ENCODE measurements at places on chromosomes 3 and 15. TPM values are rescaled to one million over a fixed set of nuclear protein-coding genes. Genes with fewer than 3 reads are reported as not detected.

GRCh38 chr15:90200534-90201129 lies 498 bp upstream of the SEMA4B start:
- DNase-seq = no peak

DNA sequence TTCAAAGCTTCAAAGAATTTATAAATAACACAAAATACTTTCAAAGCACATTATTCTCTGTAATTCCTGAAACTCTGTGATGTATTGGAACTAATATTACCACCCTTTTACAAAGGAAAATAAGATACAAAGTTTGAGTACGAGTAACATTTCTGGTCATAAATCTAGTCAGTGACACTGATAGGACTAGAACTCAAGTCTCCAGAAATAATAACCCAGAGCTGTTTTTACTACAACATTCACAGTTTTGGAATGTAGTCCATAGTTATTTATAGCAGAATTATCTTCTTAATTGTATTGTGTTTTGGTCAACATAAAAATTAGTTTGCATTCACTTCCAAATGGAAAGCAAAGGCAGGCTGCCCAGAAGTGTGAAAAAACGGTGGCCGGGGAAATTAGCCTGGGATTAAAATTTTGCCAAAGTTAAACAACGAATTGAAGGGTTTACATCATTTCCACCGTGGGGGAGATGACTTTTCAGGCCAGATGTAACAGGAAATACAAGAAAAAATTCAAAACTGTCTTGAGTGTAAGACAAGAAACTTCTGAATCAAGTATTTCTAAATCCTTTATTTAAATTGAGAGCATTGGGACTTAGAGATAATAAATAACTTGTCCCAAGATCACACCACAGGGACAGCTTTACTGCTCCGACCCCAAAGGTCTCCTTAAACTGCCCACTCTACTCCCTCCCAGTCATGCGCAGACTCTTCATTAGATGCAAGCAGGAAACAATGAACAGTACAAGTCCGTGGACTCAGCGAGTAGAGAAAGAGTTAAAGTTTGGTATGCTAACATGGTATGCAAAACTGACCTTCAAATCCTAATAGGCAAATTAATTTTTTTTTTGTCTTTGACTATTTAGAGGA lies 74.3 kb upstream of the VGLL4 start:
- no peak for DNase-seq

DNA sequence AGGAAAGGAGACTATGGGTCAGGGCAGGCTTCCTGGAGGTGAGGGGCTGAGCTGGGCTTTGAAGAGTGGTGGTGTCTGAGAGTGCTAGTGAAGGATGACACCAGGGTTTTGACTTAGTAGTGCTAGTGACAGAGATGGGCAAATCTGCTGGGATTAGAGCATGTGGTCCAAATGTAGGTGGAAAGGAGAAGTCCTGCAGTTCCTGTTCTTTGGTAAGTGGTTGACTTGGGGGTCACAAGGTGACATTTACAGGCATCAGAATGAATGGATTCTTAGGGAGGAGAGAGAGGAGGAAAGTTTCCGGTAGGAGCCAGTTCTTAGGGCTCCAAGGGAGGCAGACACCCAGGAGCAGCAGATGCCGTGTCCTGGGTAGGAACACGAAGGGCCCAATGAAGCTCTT lies 796 bp upstream of the DOCK3 start:
- DNase-seq = no peak

GRCh38 chr3:36965440-36965839 lies 20.6 kb upstream of the TRANK1 start:
- DNase-seq = no peak

DNA sequence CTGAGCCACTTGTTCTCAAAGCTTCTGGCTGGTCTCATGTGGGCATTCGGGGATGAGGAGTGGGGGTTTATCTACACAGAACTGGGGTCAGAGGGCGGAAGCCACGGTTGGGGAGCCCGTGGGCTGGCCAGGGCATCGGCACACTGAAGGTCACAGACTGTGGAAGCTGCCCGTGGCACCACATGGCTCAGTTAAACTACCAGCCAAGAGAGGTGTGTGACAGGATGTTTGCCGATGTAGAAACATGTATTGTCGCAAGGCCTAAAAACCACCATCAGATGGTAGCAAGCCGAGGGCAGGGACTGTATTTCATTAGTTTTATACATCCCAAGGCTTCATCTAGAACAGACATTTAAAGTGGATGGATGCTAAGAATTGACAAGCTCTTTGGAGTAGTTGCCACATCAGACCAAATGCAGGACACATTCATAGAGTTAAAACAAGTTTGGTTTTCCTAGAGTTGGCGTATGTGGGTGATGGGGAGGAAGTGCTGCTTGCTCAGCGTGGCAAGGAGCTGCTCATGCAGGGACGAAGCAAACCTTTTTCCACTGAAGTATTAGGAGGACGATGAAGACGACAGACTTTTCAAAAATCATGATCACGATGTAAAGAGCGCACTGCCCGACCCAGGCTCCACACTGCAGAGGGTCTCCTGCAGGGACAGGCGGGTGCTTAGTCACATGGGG lies 9.6 kb upstream of the MUSTN1 start:
- peak; percentile 31 for DNase-seq

- no peak for DNase-seq
These were observed 75.4 kb upstream of the ROBO1 start for GRCh38 chr3:79843180-79843579.

DNA sequence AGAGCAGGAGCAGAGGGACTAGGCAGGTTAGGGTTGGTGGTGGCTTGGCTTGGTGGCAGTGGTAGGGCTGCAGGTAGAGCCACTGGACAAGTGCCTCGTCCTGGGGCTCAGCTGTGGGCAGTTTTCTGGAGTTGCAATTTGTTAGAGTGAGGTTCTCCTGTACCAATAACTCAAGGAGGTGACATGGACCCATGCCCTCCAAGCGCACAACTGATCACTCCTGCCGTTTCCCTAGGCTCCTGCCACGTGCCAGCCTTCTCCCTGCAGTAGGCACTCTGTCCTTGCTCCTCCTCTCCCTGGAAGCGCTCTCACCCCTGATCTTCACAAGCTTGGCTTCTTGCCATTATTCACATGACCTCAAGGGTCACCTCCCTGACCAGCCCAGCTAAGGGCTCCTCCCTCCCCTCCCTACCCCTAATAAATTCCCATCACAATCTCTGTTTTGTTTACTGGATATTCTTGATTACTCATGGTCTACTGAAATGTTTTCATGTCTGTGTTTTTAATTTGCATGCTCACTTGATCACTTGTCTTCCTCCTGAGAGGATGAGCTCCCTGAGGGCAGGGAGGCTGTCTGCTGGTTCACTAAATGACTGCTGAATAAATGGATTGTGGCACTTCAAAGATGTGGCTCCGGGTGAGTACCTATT lies 3.3 kb downstream of the WNT7A start:
- no peak for DNase-seq

GRCh38 chr3:18425641-18426257 lies 610 bp upstream of the SATB1 start:
- DNase-seq = peak; percentile 83

DNA sequence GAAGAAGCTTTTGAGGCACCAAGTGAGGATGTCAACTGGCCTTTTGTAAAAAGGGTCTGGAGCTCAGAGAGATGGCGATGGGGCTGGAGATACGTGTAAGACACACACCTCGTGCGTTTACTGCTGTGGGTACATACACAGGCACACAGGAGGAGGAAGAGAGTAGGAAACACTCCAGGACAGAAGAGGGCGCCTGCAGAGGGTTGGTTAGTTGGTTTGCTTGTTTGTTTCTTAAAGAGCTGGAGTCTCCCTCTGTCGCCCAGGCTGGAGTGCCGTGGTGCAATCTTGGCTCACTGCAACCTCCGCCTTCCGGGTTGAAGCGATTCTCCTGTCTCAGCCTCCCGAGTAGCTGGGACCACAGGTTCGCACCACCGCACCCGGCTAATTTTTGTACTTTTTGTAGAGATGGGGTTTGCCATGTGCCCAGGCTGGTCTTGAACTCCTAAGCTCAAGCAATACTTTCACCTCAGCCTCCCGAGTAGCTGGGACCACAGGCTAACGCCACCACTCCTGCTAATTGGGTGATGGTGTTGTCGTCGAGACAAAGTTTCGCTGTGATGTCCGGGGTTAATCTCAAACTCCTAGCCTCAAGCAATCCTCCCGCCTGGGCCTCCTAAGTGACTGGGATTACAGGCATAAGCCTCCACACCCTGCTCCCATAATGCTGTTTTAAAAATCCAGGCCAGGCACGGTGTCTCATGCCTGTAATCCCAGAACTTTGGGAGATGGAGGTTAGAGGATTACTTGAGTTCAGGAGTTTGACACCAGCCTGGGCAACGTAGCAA lies 1.3 kb upstream of the PRR20G start:
- DNase-seq = no peak

DNA sequence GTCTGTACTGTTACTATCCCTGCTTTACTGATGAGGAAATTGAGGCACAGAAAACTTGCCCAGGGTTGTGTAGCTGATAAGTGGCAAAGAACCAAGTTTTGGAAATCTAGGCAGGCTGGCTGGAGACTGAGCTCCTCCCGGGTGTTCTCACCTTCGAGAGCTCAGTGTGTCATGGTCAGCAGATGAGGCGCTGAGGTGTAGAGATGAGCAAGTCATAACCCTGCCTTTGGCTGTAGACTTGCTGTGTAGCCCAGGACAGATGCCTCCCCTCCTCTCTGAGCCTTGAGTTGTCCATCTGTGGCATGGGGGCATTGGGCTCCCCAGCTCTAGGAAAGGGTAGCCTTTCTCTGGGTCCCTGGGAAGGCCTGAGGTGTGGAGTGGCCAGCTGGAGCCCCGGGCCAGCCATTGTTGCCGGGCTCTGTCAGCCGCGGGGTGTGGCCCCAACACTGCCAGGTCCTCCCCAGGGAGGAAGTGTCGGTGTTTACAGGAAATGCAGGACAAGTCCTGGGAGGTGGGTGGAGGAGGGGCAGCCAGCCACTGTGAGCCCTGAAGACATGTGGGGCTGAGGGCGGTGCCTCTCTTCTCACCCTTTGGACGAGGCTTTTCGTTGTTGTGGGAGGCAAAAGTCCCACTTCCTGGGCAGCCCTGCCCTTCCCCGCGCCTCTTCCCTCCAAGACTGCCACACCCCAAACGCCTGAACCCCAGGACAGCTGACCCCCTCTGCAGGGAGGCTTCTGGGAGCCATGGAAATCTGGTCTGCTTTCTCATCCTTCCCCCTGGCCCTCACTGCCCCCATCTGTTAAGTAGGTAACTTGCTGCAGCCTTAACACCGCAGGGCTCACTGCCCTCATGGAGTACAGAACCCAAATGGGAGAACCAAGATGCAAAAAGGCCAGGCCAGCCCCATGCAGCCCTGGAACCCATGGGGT lies 29.1 kb downstream of the FGD5 start:
- peak; percentile 82 for DNase-seq

- no peak for DNase-seq
These were observed 91.3 kb downstream of the SUCNR1 start for GRCh38 chr3:151964743-151965142.

SOX14 gene
- not detected for total RNA-seq

INSYN1 gene
- 109 TPM for total RNA-seq
